Stimulated activated CD4-positive, alpha-beta T cell treated with anti-CD3 and anti-CD28 coated beads, Interleukin-15, amount 100 ng/mL, for 48 hours (primary cell): ENCODE measurements at places on chromosomes 7 and 10.

GRCh38 chr7:28813243-28813962, 144.7 kb downstream of the TRIL start:
- DNase-seq, result no peak

DNA sequence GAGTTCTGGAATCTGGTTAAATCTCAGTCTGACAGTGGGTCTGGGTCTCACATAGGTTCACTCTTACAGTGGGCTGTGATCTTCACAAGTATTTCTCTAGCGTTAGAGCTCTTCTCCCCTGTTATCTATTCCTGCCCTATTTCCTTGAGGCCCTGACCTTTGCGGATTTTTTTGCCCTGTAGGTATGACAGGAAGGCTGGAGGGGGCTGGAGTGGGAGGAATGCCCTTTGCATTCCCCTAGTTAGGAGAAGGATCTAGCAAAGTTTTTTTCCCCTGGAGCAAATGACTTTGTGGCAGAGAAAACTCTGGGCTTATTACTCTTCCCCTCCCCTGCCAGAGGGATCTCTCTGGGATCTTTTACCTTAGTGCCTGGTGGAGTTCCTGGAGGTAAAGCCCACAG, 49.2 kb downstream of the GALNT11 start:
- no peak for DNase-seq

GRCh38 chr10:35940141-35941041, 298.3 kb upstream of the FZD8 start:
- no peak for DNase-seq

DNA sequence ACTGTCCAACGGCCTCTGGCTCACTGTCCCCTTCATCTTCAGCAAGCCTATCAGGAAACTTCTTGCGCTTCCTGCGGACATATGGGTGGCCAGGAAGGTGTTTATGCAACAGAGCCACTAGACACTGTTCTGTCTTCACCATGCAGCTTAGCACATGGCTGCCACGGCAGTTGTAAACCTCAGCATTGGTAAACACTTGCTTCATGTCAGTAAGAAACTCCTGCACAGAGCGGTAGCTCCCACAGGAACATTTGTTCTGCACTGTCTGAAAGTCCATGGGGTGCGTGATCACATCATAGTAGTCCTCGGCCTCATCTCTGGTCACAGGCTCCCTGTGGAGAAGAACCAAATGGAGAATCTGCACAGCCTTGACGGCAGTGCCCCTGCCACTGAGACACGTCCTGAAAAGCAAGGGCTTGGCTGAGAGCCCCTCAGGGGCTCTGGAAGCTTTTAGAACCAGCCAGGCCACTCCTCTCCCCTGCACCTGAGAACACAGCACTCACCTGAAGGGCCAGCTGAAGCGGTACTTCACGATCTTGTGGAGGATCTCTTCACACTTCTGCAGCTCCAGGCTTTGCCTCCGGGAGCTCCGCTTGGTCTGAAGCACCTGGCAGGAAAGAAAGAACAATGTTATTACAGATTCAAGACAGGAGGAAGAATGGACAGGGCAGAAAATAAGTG, 8.8 kb downstream of the FZD9 start:
- DNase-seq, result no peak

DNA sequence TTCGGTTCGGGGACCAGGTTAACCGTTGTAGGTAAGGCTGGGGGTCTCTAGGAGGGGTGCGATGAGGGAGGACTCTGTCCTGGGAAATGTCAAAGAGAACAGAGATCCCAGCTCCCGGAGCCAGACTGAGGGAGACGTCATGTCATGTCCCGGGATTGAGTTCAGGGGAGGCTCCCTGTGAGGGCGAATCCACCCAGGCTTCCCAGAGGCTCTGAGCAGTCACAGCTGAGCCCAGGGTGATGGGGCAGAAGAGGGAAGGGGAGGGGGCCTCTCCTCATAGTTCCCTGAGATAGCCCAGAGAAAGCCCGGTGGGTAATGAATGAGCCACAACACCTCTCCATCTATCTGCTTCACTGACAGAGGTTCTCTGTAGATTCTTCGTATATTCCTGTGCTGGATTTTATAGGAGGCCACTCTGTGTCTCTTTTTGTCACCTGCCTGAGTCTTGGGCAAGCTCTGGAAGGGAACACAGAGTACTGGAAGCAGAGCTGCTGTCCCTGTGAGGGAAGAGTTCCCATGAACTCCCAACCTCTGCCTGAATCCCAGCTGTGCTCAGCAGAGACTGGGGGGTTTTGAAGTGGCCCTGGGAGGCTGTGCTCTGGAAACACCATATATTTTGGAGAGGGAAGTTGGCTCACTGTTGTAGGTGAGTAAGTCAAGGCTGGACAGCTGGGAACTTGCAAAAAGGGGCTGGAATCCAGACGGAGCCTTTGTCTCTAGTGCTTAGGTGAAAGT, 16.4 kb downstream of the PRSS2 start:
- no peak for DNase-seq

DNA sequence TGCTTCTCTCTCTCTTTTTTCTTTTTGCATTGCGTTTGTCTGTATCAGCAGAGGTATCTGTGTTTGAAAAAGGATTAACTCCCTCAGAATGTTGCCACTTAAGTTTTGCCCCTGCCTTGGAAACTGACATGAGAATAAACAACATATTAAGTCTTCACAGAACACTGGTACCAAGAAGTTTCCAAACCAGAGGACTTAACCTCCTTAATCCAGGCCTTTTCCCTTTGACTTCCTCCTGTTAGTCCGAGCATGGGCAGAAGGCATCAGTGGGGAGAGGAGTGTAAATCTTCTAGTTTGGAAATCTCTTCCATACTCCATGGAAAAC, 681.4 kb downstream of the LRMDA start:
- DNase-seq, result no peak

- no peak for DNase-seq
Observed at GRCh38 chr10:106410331-106410730, 754.2 kb downstream of the SORCS1 start.

- no peak for DNase-seq
Observed at GRCh38 chr7:151964951-151965350, 8.7 kb downstream of the GALNTL5 start.

DNA sequence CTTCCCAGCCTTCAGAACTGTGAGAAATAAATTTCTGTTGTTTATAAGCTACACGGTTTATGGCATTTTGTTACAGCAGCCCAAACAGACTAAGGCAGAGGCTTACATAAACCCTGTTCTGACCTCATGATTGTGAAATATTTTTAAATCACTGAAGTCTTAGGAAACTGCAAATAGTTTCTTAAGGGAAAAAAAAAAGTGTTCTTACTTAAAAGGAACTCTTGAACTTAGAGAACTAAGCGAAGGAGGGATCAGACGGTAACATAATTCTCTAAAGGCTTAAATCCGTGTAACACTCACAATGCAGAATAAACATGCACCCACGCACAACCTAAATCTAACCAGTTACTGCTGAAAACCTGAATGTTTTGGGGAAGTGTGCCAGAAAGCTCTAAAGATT, 749.1 kb upstream of the LRRTM3 start:
- DNase-seq, result no peak

DNA sequence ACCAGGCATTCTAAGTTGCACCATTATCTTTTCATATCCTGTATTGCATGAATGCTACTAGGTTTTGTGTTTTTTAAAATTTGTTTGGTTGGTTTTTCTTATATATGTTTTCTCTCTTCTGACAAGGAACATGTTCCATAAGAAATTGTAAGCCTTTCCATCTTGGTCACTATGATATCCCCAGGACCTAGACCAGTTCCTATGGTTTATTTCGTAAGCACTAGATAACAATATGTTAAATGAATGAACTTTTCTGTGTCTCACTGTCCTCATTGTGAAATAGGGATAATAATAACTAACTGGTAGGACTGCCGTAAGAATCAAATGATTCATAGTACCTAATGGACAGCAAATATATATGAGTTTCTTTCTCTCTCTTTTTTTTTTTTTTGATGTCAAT, 146.3 kb downstream of the SEMA3E start:
- no peak for DNase-seq

GRCh38 chr10:88477343-88478085, 105.6 kb downstream of the RNLS start:
- DNase-seq, result no peak

DNA sequence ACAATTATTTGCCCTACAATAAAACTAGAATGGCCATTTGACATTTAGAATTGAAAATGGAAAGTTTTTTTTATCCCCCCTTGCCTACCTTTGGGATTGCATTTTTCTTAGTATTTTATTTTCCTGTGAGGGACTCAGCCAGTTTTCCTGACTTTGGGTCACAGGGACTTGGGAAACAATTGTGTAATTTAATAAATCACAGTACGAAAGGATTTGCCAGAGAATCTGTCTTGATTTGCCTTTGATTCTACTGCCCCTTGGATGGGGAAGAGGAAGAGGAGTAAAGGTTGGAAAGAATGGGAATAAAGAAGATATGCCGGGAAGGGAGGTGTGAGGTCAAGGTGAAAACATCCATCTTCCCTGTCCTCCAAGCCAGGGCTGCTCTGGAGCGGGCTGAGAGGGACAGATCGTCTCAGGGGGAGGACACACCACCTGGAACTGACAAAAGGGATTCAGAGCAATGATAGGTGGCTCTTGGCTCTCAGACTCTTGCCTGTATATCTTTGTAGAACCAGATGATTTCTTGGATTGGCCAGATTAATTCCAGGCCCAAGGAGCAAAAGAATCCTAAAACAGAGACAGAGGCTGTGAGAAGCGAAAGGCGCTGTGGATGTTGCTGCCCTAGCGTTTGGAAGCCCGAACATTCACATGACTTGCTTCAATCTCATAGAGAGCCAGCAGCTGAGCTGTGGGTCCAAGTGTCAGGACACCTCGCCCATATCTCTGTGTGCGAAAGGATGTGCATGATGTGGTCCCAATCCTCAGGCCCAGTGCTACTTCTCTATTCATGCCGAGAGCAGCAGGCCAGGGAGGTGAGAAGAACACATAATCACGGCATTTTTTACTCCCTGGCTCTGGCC, 50.3 kb upstream of the ZEB1 start:
- DNase-seq, result no peak

DNA sequence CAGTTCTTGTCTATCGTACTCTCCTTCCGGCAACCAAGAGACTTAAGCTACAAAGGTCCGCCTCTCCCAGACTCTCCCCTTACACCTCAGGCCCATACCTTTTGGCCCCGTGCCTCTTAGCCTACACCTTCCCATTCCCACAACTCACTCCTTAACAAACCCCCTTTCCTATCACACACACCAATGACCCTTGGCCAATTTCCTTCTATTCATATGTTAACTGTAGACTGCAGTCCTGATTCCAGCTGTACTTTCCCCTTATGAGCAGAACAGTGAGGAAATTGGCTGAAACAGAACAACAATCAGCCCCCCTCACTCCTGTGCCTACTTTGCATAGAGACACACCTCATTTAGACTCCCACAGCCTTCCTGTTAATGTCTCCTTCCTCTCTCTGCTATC, 1.4 kb upstream of the TMEM139 start:
- no peak for DNase-seq

DNA sequence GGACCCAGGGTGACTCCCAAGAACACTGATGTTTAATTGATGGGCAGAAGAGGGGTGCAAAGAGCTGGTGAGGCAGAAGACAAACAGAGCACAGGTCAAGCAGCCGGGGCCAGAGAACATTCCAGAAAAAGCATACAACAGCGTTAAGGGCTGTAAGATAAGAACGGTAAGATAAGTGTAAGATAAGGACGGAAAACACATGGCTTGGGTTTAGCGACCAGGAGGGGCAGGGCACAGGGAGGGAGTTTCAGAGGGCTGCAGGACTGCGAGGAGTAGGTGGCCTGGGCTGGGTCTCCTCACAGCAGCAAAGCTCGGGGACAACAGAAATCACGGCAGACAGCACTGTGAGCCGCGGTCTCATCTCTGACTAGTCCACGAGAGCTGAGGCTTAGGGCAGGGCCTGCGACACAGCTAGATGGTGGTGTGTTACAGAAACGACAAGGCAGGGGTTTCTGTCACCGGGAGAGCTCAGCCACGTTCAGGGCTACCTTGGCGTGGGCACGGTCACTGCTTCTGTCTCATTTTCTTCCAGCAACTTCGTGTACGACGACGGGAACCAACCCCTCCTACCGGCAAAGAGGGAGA, 24.6 kb downstream of the BRI3 start:
- no peak for DNase-seq

- no peak for DNase-seq
Observed at GRCh38 chr7:158344706-158345300, 242.8 kb downstream of the PTPRN2 start.

DNA sequence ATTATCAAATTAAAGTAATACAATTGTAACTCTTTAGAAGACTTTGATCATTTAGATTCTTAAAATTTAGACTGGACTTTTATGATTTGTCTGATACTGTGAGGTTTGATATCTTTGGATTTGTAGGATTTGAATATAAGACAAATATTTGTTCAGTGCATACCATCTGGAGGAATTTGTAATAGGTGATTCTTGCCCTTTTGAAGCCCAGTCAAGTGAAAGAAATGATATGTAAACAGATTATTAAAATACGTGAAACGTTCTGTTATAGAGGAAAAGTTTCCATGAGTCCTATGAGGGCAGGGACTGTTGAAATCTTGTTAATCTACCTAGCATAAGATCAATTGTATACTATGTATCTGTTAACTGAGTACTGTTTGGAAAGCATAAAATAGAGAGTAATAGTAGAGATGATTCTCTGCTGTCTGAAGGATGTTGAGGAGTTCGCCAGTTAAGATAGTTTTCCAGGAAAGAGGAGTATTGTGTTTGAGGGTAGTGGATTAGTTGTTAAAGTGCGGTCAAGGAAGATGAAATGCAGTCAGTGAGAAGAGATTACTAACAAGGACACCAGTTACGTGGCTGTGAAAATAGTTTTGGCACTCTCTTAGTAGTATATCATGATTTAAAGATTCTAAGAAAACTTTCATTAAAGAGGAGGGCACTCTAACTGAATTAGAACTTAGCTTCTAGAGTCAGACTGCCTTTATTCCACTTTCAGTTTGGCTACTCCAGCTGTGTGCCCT, 14.4 kb downstream of the PDCD4 start:
- DNase-seq, result no peak

- no peak for DNase-seq
Observed at GRCh38 chr7:113062499-113062898, 24.1 kb downstream of the GPR85 start.

DNA sequence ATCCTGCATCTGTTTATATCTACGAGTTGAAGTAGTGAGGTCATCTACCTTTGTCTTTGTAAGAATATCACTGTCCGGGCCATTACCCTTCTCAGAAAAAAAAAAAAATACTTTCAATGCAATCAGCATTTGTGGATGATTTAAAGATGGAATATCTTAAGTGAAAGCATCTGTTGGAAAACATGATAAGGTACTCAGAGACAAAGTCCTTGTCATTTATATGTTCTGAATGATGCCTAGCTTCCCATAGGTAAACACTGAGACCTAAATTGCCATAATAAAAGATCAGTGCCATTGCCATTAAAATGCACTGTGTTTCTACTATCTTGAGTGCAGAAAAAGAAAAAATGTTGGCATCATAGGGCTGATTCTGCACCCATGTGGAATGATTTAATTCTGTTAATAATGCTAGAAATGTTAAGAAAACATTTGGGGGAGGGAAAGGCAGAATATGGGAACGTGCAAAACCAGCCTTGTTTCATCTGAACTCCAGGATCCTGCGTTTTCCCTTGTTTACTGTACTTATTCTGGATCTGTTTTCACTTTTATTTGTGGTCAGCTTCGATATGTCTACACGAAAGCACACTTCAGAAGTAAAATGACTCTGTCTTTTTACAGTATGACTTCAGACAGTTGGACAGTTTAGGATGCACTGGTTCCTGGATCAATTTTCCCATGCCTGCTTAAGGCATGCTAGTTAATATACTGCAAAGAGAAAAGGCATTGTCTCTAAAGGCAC, 669.8 kb downstream of the SUGCT start:
- DNase-seq, result no peak
